Kidney (tissue), 22 donors: ENCODE measurements at places on chromosomes 5 and 9.

DNA sequence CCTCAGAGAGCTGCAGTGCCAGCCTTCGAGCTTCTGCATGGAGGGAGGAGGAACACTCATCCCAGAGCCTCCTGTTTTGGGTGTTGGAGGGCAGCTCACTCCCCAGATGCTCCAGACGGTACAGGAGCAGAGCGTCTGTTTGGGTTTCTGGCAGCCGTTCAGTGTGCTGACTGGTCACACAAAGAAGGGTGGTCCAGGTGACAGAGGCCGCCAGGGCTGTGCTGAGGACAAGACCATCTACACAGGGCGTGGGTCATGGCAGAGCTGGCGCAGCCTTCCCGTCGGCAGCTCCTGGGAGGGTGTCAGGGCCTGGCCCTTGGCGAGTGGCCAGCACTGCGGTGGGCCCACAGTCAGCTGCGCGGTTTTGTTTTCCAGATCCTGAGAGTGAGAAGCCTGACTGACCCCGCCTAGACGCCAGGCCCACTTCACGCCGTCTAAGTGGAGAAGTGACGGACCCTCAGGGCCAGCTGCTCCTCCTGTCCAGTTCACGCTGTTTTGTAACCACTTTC, 131.4 kb upstream of the FAM120A start:
- no peaks in the 10 kb centered on the region for H3K27me3 ChIP-seq
- no peak overlapping the region for H3K27ac ChIP-seq
- no peak for DNase-seq
- H3K4me3 ChIP-seq = no peak overlapping the region
- no peaks in the 10 kb centered on the region for H3K36me3 ChIP-seq
- H3K4me1 ChIP-seq = no peaks in the 10 kb centered on the region

GRCh38 chr9:1179366-1179765, 129.2 kb downstream of the DMRT2 start:
- no peaks in the 10 kb centered on the region for H3K4me1 ChIP-seq
- no peaks in the 10 kb centered on the region for H3K27me3 ChIP-seq
- H3K27ac ChIP-seq = no peak overlapping the region
- H3K36me3 ChIP-seq = no peaks in the 10 kb centered on the region
- H3K4me3 ChIP-seq = no peak overlapping the region

GRCh38 chr5:143355710-143356109, 47.8 kb downstream of the NR3C1 start:
- H3K4me1 ChIP-seq = no peaks in the 10 kb centered on the region
- H3K36me3 ChIP-seq = no peaks in the 10 kb centered on the region
- no peak overlapping the region for H3K4me3 ChIP-seq
- H3K27ac ChIP-seq = no peak overlapping the region
- H3K27me3 ChIP-seq = no peaks in the 10 kb centered on the region
- peak; percentile 18 for DNase-seq

- H3K36me3 ChIP-seq = no peaks in the 10 kb centered on the region
- H3K27ac ChIP-seq = peak overlapping the region; percentile 26
- H3K4me3 ChIP-seq = no peak overlapping the region
- peak; percentile 58 for DNase-seq
Observed at GRCh38 chr5:56211298-56211865, 21.7 kb downstream of the ANKRD55 start.

GRCh38 chr5:38540314-38540713, 16.1 kb downstream of the LIFR start:
- H3K36me3 ChIP-seq = no peaks in the 10 kb centered on the region
- no peak for DNase-seq
- H3K27me3 ChIP-seq = no peaks in the 10 kb centered on the region
- H3K4me1 ChIP-seq = peaks cover 2% of the 10 kb centered on the region
- peak overlapping the region; percentile 26 for H3K27ac ChIP-seq
- H3K4me3 ChIP-seq = no peak overlapping the region

DNA sequence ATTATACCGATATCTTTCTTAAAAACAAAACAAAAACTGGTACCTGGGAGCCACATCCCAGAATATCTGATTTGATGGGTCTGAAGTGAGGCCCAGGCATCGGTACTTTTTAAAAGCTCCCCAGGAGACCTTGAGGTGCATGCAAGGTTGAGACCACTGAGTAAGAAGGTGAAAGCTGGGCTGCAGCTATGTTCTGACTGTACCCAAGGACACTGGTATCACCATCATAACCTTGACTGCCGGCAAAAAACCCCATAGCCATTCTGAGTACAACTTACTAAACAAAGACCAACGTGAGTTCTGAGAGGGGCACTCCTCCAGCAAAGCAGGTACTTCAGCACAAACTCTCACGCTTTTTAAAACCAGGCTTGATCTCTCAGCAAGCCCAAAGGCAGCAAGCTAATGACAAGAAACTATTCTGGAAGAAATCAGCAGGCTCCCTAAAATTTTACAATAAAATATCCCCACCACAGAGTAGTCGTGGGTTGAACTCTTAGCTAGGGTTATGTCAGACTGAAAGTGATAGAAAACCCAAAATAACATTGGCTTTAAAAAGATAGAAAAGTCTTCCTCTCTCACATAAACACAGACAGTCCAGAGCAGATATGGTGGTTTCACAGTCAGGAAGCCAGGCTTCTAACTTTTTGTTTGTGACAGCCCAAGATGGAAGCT, 263.9 kb downstream of the SAXO1 start:
- no peaks in the 10 kb centered on the region for H3K4me1 ChIP-seq
- no peaks in the 10 kb centered on the region for H3K27me3 ChIP-seq
- no peak for DNase-seq
